ENCODE measurements at places on chromosomes 11 and 22. TPM values are rescaled to one million over a fixed set of nuclear protein-coding genes. Genes with fewer than 3 reads are reported as not detected.

The ACR gene
- total RNA-seq, result not detected

The ARL14EP gene
- 27.4 TPM for total RNA-seq

The HDAC10 gene
- 26.7 TPM for total RNA-seq

The TMEM191B gene
- 0.36 TPM for total RNA-seq

The THY1 gene
- 164 TPM for total RNA-seq

The GPHA2 gene
- total RNA-seq, result not detected

The BAIAP2L2 gene
- 3.2 TPM for total RNA-seq

The KDM4D gene
- 1.1 TPM for total RNA-seq

The SLC22A9 gene
- total RNA-seq, result not detected

The GGT5 gene
- total RNA-seq, result 4.4 TPM

The KRTAP5-9 gene
- not detected for total RNA-seq

The DNAJB7 gene
- total RNA-seq, result not detected

The HMBS gene
- 5.3 TPM for total RNA-seq

The MAJIN gene
- not detected for total RNA-seq

The OR51I1 gene
- total RNA-seq, result not detected

The SHANK2 gene
- total RNA-seq, result 4.9 TPM

The SLC22A25 gene
- total RNA-seq, result not detected

The CREB3L1 gene
- 37.5 TPM for total RNA-seq

The MMP8 gene
- not detected for total RNA-seq

The PICALM gene
- total RNA-seq, result 318 TPM

The APOL4 gene
- total RNA-seq, result 2.0 TPM

The SCARF2 gene
- total RNA-seq, result 42.9 TPM

The IGLL5 gene
- total RNA-seq, result not detected

The APLNR gene
- total RNA-seq, result not detected

The LARGE1 gene
- total RNA-seq, result 15.0 TPM

The DCDC1 gene
- total RNA-seq, result 3.2 TPM

The LDLRAD3 gene
- 10.8 TPM for total RNA-seq

The RIBC2 gene
- 5.7 TPM for total RNA-seq

The TP53I11 gene
- 27.4 TPM for total RNA-seq

The MIAT gene
- 0.72 TPM for total RNA-seq

The CDC42EP1 gene
- total RNA-seq, result 30.3 TPM

The MOGAT2 gene
- total RNA-seq, result not detected

The GDPD4 gene
- not detected for total RNA-seq

The PLAAT5 gene
- 0.18 TPM for total RNA-seq

The KCNJ11 gene
- total RNA-seq, result not detected

The GLB1L2 gene
- not detected for total RNA-seq

The OLFML1 gene
- 27.1 TPM for total RNA-seq

The OR52N4 gene
- total RNA-seq, result not detected

The NLRP6 gene
- total RNA-seq, result not detected

The TSPAN18 gene
- 0.49 TPM for total RNA-seq

The CNTF gene
- 0.82 TPM for total RNA-seq

The SOX6 gene
- total RNA-seq, result 1.8 TPM

The HEPACAM gene
- total RNA-seq, result not detected

The MB gene
- total RNA-seq, result not detected

The SGSM1 gene
- not detected for total RNA-seq

The TENM4 gene
- total RNA-seq, result 26.4 TPM

The TUBA8 gene
- not detected for total RNA-seq

The CAPN1 gene
- 164 TPM for total RNA-seq

The MS4A6E gene
- total RNA-seq, result not detected

The PIK3IP1 gene
- 191 TPM for total RNA-seq
